ENCODE measurements at places on chromosomes 2 and 18. TPM values are rescaled to one million over a fixed set of nuclear protein-coding genes. Genes with fewer than 3 reads are reported as not detected.

Gene RGPD3
- total RNA-seq: 0.15 TPM

Gene ADRA2B
- 0.47 TPM for total RNA-seq

Gene PTPN4
- total RNA-seq: 38.4 TPM

Gene TMEM200C
- not detected for total RNA-seq

Gene KLHL14
- total RNA-seq: not detected

Gene UGT1A4
- total RNA-seq: 0.12 TPM

GRCh38 chr18:68428661-68429060 is 286.2 kb downstream of the TMX3 start:
- no peak for DNase-seq

DNA sequence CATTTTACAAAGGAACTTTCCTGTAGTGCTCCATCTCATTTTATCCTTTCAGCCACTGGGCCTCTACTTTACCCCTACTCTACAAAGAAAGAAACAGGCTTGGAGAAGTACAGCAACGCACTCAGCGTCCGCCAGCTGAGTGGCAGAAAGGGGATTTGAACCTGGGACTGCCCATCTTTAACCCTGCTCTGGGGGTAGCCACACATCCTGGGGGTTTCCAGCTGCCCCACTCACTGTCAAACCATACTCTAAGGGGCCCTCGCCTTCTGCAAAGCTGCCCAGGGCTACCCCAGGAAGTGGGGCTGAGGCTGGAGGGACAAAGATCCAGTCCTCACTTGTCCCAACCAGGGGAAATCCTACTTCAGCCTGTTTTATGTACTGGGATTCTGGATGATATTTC is 17.9 kb downstream of the HS1BP3 start:
- no peak for DNase-seq

DNA sequence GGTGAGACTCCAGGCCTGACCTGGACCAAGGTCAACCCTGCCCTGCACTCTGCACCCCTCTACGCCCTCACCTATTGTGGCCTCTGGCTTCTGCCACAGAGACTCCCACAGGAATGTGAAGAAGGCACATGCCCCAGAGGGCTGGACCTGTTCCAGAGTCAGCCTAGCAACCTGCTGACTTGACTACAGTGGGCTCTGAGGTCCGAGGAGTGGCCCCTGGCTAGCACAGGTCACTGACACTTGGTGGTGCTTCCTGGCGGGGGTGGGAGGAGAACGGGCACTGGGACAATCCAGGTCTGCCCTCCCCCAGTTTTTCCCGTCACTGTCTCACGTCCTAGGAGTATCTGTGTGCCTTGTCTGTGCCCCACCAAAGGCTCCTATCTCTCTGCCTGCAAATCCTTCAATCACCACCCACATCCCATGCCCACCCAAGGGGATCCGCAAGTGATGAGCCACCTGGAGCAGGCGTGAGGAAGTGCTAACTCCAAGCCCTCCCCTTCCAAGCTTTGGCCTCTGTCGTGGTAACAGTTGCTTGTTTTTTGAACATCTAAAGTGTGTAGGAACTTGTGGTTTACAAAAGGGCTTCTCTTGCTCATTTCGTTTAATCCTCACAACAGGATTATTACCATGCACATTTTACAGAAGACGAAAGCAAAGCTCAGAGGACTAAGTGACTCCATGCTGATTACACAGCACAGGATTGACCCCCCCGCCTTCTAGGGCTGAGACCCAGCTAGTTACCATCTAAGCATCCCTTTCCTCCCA is 86.2 kb downstream of the MCFD2 start:
- no peak for DNase-seq

GRCh38 chr2:13638181-13638580 is 921.4 kb downstream of the TRIB2 start:
- no peak for DNase-seq

- DNase-seq: no peak
These were observed 36.9 kb upstream of the SLC14A1 start for GRCh38 chr18:45686891-45687611.

- DNase-seq: peak; percentile 10
These were observed 48.3 kb downstream of the THUMPD2 start for GRCh38 chr2:39730685-39731302.

- peak; percentile 8 for DNase-seq
These were observed 31.7 kb upstream of the UBXN4 start for GRCh38 chr2:135709992-135710391.

GRCh38 chr2:158313734-158314133 is 142.8 kb downstream of the CCDC148 start:
- DNase-seq: no peak

DNA sequence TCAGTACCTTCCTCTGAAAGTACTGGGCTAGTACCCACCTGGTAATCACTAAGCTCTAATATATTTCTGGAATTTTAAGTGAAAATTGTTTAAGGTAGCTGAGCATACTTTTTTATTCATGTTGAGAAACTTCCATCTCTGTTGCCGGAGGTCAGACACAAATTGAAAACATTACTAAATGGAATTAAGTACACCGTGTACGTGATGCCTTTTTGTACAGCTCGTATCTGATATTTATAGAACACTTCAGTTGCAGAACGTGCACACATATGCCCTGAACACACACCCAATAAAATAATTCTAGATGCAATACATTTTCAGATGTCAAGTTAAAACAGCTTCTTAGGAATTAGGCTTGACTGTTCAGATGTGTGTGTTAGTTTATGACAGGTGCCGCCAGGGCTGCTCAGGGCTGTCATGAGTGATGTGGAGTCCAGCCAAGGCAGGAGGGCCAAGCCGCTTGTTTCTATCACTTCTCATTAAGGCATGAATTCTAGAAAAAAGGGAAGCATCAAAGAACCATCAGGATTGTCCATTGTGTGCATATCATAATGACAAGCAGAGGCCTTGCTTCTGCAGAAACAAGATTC is 80.9 kb upstream of the FOSL2 start:
- no peak for DNase-seq

DNA sequence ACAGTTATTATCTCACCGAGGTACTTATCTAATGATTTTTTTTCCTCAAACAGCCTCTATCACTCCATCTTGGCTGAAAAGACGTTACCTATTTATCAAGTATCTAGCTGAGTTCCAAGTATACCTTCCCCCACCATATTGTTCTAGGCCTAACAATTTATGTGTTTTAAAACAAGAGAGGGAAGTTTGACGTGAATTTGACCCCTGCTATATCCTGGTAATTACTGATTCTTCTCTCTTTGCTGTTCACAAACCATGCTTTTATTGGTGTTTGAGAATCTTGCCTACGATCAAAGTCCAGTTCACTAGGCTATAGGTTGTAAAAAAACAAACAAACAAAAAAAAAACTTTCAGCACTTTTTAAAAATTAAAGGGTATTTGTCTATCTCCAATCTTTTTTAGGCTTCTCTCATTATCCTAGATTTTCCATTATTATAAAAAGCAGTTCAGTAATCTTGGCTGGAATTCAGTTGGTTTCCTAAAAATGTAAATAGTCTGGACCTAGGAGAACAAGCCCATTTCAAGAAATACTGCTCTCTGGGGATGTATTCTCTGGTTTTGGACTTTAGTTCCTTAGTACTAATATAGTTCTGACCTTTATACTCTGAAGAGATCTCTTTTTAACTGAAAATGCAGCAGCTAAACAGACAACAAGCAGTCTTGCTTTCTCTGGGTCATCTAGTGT is 505.4 kb downstream of the CPS1 start:
- no peak for DNase-seq

GRCh38 chr2:13414897-13415296 is 698.2 kb downstream of the TRIB2 start:
- DNase-seq: no peak

- DNase-seq: no peak
These were observed 307.3 kb downstream of the NBAS start for GRCh38 chr2:15253835-15254286.

GRCh38 chr18:13393338-13393737 is 174.8 kb downstream of the LDLRAD4 start:
- no peak for DNase-seq

- no peak for DNase-seq
These were observed 23.5 kb upstream of the ELAC1 start for GRCh38 chr18:50944245-50944932.

DNA sequence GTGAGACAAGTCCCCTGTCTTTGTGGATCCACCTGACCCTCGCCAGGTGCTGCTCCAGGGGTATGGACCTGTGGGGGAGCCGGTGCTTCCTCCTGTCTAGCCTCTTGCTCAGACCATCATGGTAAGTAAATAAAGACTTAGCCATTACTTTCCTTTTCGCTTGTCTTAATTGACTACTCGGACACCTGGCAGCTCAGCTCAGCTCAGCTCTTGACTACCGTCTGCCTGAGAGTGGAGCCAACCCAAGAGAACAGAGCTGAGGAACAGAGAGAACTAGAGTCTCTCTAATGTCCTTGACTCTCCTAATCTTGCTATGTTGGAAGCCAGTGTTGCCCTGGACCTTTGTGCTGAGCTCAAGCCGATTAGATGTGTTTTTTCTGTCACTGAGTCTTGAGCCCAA is 170.3 kb upstream of the CXCR4 start:
- DNase-seq: no peak

DNA sequence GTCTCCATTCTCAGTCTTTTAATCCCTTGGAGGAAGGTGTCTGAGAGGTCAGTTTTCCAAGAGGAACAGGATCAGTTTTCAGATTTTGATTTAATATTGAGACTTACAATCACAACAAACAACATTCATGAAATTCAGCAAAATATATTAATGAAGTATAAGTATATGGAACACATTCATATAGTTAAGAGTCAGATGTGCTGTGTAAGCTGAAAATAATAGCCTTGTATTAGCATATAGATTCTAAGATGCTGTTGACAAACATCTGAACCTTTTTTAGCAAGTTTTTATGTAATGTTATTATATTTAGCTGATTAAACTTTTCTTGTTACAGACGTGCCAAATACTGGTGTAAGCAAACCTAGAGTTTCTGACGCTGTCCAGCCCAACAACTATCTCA is 163.9 kb downstream of the PKP4 start:
- DNase-seq: no peak

- DNase-seq: no peak
These were observed 85.6 kb upstream of the TAF1B start for GRCh38 chr2:9757501-9758264.

GRCh38 chr2:98810588-98810928 is 79.6 kb upstream of the MGAT4A start:
- no peak for DNase-seq

DNA sequence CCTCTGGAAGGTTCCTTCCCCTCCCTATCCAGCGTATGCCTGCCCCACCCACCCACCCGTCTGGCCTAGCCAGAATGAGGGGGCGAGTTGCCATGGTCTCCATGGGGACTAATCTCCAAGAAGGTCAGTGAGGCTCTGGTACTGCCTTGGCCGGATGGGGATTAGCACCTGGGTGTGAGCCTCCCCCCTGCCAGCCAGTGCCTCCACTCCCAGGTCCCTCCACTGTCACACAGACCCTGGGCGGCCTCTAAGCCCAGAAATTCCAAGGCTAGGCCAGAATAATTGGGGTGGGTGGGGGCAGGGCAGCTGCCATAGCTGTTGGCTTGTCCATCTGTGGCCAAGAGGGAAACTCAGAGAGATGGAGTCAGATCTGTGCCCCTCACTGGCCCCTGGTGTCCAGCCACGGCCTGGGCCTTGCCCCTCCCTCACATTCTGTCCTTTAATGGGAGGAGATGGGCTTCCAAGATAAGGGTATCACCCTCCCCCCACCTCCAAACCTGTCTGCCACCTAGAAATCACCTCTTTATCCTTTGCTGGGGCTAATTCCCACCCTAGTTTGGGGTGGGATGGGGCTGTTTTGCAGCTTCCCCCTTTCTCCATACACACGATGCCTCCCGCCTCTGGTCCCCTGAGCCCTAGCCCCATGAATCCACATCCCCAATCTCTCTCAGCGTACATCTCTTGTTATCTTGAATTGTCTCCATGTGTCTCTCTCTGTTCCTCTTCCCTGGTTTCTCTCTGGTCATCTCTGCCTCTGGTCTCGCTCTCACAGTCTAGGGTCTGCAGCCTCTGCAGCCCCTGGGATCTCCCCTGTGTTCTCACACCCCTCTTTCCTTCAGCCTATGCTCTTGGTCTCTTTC is 6.0 kb upstream of the CRYBA2 start:
- no peak for DNase-seq

- DNase-seq: no peak
These were observed 354.8 kb downstream of the DCC start for GRCh38 chr18:52694804-52695203.

GRCh38 chr2:160576054-160576499 is 82.5 kb upstream of the RBMS1 start:
- no peak for DNase-seq

Measured in HCT116 (cell line).